ENCODE measurements at places on chromosomes 7 and 10.

- no peak for DNase-seq
Measured at GRCh38 chr10:3908183-3908582, 123.2 kb upstream of the KLF6 start.

GRCh38 chr7:46576950-46577349 is 655.9 kb upstream of the IGFBP3 start:
- no peak for DNase-seq

- no peak for DNase-seq
Measured at GRCh38 chr7:24178811-24179570, 105.0 kb upstream of the NPY start.

GRCh38 chr7:76310102-76310957 is 7.9 kb downstream of the HSPB1 start:
- DNase-seq: no peak

DNA sequence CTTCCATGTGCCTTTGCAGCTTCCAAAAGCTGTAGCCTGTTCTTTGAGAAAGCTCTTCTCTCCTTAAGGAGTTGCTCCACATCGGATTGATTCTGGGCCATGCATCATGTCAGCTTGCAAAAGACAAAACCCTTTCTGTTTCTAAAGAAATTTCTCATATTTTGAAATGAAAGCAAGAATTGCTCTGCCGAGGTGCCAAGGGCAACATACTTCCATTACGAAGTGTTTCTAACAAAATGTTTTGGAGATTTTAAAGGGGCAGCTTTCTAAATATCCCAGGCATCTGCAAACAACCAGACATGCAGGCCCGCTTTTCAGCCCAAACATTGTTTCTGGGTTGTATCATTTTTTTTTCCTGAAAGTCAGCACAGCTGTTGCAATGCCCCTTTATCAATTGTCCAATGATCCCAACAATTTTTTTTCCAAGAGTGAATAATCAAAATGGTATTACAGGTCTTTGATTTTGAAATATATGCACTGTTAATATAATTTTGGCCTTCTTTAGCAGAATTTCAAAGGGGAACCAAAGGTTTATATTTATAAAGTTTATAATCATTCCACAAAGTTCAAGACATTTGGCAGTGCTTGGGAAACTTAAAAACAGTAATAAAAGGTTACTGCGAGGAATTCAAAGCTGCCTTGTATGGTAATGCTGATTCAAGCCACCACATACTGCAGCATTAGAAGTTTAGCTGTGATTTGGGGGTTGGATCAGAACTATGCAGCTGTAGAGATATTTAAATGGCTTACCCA is 61.0 kb downstream of the TES start:
- no peak for DNase-seq

DNA sequence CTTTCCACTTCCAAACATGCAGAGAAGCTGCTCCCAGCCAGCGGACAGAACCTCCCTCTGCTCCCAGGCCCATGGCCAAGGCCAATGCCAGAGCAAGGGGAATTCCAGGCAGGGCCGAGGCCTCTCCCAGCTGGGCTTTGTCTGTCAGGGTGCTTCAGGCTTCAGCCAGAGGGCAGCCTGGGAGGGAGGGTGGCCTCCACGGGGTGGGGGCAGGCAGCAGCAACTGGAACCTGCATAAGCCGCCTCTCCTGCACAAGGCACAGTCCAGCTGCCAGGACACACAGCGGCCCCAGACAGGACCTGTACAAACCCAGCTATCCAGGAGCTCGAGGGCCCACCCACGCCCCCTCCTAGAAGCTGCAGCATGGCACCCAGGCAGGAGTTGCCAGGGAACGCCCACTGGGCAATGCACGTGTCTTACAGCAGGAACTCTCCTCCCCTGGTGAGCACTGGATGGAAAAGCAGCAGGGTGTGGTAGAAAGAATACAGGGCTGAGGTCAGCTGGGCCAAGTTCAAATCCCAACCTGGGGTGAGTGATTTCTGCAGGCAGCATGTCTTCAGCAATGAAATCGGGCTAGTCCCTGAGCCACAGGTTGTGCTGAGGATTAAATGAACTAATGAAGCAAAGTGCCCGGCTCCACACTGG is 7.6 kb downstream of the FAM53B start:
- DNase-seq: peak; percentile 43

DNA sequence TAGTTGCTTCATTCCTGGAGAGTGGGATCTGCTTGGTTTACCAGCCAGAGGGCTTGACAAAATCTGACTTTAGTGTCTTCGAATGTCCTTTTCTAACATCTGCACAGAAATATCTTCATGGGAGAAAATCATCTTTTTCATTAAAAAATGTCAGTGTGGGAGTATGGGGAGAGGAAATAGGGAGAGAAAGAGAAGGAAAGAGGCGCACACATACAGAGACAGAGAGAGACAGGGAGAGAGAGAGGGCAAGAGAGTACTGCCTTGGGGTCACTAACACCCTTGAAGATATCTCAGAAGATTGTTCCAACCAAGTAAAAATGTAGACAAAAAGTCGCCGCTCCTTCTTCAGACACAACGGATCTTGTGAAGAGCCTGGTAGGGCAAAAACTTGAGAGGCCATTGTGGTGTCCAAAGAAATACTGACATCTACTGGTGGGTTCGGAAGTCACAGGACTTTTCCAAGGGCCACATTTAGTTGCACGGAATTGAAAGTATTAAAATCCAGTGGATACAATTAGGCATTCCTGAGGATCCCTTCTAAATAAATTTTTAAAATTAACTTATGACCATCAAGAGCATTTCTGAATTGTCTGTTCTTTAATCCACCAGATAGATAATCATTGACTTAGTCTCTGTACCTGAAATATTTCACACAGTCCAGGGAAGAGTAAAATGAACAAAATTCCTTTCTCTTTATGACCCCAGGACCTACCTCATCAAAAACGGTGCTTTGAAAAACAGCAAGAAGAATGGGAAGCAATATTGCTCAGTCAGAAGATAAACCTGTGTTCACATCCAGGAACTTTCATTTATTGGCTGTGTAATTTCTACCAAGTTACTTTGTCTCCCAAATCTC is 29.7 kb downstream of the VIM start:
- peak; percentile 71 for DNase-seq

GRCh38 chr7:49333180-49333881 is 409.0 kb downstream of the CDC14C start:
- no peak for DNase-seq

DNA sequence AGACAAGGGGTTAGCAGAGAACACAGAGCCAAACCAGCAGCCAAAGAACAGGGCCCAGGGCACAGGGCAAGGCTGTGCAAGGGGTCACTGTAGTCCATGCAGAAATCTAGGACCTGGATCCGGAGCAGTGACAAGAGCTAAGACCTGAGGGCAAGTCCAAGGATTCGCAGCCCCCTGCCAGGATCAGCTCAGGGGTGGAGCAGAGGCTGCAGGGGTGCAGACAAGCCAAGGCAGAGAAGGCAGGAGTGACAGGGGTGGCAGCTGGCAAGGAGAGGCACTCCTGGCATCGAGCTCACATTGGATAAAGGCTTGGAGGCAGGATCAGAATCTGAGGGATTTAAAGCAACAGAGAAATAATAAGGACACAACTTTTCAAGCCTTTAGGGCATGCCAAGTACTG is 80.7 kb upstream of the NANOS1 start:
- DNase-seq: no peak

- DNase-seq: no peak
Measured at GRCh38 chr10:16756561-16757221, 60.5 kb downstream of the RSU1 start.

DNA sequence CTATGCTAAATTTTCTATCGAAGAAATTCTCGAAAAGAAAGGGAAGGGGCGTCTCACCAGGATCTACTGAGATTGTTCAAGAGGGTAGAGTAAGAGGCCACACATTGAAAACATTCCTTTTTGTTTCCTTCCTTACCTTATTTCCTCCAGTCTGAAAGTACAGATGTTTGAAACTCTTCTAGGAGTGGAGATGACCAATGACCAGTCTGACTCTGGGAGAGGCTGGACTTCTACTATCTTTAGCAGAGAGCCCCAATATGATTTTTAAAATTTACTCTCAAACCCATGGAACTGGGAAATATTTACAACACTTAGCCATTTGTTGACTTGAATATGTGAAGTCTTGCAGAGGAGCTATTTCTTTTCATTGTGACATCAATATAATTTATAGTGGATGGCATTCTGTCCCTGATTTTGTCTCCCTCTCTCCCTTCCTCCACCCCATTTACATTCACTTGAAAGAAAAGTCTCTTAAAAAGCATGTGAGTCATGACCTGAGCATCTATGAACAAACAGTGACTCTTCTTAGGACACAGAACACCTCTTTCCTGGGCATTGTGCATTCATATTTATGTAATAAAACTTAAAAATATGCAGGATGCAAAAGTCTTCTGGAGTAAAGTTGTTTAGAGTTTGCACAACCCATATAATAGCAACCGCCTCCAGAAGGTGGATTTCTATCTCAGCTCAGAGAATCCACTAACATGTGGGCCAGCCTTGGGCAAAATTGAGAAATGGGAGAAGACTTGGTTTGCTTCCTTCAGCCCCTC is 31.2 kb upstream of the BMPER start:
- DNase-seq: no peak

- DNase-seq: no peak
Measured at GRCh38 chr7:93332172-93332571, 100.0 kb downstream of the VPS50 start.

GRCh38 chr7:138900035-138900828 is 81.0 kb downstream of the KIAA1549 start:
- DNase-seq: no peak

DNA sequence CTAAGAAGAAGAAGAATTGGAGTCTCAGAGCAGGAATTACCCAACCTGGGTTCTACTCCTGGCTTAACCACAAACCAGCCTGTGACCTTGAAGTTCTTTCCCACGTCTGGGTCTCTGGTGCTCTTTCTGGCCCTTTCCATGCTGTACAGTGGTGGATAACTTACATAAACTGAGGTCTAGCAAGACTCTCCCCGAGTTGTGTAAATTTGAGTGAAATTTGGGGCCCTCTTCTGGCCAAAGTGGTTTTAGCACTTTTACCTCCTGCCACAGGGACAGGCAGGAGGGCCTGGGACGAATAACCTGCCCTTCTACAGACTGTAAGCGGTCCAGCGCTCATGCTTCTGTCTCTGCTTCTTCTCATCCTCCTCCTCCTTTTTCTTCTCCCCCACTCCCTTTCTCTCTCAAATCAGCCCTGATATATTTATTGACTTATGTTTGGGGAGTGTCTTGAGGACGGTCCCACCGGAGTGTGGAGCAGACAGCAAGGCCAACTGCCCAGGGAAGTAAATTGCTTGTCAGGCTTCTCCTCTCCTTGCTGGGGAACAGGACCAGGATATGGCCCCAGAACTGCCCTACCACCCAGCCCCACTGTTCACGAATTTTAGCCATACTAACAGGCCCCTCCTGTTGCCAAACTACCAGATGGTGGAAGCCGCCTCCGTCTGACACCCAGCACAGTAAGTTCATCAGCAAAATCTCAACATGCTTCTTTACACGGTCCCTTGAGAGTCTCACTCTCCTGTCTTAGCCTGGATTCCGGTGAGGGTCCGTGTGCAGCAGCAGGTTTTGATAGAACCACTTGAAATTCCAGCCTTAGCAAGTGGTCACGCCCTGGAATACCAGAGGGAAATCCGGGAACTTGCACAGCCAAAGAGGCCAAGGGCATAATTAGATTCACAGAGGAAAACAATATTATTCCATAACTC is 4.0 kb upstream of the SH3PXD2A start:
- DNase-seq: peak; percentile 74

GRCh38 chr10:95459446-95460045 is 101.6 kb downstream of the SORBS1 start:
- DNase-seq: no peak

DNA sequence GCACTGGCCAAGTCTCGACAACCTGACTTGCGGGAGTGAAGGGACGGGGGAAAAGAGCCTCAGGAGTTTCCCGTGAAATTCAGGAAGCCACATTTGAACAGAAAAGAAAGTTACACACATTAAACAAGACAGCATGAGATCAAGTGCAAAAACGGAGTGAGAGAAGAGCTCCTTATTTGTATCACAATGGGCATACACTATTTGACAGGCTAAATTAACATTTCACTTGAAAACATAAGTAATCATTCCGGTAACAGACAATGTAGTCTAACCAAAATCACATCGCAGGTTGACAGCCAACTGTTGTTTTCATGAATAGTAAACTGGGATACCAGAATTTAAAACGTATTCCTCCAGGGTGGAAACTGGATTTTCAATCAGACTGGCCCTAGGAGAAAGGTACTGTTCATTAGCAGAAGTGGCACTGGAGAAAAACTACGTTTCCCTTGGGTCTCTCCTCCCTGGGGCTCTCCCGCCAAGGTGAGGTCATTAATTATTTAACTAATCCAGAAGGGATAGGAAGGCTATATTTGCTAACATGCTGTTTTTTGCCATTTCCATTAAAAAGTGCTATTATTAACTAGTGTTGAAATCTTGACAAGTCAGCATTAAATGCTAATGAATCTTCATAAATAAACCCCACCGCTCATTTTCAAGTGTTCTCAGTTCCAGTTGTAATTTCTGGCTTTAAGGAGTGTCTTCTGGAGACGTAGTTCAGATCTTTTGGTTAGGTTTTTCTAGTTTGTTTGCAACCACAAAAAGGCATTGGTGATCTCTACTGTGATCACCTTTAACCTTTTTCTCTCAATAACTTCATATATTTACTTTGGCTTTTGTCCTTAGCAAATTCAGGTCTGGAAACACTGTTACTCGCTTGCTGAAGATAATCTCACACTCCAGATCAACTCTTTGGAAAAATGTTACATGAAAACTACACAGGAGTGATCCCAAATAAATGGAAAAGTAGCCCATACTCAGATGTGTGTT is 25.1 kb downstream of the RHEB start:
- no peak for DNase-seq

DNA sequence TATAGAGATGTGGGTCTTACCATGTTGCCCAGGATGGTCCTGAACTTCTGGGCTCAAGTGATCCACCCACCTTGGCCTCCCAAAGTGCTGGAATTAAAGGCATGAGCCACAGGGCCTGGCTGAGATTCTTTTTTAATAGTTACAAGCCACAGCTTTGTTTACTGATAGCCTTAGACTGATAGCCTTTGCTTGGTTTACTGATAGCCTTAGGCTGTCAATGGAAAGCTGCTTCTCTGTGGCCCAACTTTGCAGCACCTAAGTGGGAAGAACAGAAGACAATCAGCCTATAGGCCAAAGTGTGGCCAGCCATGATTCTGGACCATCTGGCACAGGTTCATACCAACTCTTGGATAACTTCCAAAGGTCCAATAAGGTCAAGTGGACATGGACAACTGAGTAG is 24.1 kb upstream of the CDCA7L start:
- no peak for DNase-seq

GRCh38 chr7:106071999-106072714 is 40.0 kb downstream of the SYPL1 start:
- no peak for DNase-seq

GRCh38 chr7:41661596-41661995 is 41.3 kb downstream of the INHBA start:
- DNase-seq: no peak

DNA sequence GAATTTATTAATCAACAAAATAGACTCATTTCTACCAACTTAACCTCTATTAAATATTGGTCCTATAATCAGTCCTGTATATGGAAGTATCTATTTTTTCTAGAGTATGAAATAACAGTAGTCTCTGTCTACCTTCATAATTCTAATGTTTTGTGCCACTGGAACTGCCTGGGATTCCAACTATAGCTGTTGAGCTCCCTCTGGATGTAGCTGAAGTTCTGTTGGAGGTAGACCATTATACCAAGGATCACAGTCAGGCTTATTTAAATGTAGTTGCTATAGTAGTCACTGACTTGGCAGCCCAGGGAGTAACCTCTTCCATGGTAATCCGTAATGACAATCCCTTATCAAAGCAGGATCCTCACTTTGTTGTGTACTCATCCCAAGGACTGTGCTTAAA is 48.5 kb upstream of the PHYHIPL start:
- peak; percentile 7 for DNase-seq

- DNase-seq: no peak
Measured at GRCh38 chr7:108294595-108294994, 161.6 kb downstream of the NRCAM start.

- DNase-seq: peak; percentile 78
Measured at GRCh38 chr10:71217266-71218045, 5.1 kb downstream of the UNC5B start.

Measured in iPS-NIHi11 (cell line).